ENCODE measurements at places on chromosomes 5 and 9.
A peak's percentile ranks its signal among the peaks of the same experiment; 100 is the strongest.

DNA sequence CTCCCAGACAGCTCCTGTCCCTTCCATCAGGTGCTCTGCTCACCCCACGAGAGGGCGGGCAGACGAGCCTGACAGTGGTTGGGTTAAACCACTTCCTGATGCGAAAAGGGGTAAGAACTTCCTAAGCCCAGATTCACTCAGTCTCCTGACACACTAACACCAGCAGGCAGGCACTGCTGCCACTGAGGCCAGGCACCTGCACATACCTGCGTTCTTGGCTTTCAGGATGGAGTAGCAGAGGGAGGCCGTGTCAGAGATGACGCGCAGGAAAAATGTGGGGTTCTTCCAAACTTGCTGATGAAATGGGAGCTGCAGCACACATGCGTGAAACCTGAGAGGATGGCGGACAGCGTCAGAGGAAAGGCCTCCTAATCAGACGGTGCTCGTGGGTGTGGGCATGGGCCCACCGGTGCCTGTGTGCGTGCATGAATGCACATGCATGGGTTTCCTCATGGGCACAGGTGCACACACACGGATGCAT, 29.9 kb downstream of the SLC6A18 start:
- DNase-seq, result no peak

DNA sequence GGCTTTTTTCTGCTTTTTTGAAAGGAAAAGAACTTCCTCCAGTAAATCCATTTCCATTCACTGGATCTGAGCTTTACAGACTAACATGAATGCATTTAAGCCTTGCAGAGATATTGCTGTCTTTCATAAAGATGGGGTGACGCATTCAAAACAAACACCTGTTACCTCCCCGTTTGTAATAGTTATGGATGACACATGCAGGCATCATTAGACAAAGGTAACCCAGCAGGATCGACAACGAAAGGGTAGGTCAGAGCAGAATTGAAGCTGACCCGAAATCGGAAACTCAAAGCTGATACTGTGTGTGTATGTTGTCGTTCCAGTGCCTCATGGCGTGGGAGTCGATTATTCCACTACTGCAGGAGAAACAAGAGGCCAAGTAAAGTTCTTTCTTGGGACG, 22.2 kb downstream of the SLC46A2 start:
- DNase-seq, result no peak

DNA sequence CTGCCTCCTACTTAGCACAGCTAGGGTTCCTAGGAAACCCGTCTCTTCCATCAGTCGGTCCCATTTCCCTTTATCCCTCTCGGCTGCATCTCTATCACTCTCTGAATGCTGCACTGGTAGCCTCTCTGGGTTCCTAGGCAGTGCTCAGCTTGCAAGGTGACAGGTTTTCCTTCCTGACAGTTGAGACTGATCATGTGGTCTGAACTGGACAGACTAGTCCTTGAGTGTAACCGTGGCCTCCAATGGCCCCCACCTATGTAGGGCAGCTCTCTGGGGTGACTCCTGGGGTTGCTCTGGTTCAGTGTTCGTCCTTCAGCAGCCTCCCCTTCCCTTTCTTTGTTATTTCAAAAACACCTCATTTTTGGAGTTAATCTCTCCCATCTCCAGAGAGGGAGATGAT, 3.8 kb downstream of the TMEM8B start:
- DNase-seq, result no peak

GRCh38 chr9:89496645-89497256, 1.2 kb downstream of the SEMA4D start:
- no peak for DNase-seq

DNA sequence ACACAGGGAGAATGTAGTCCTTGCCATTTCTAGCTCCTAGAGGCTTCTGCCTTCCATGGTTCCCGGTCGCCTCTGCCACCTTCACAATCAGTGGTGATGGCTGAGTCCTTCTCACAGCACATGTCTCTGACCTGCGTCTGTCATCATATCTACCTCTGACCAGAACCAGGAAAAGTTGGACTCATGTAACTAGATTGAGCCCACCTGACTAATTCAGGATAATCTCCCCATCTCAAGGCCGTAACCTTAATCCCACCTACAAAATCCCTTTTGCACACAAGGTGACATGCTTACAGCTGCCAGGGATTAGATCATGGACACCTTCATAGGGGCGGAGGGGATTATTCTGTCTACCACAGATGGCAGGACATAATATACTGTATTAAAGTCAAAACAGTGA, 375.6 kb downstream of the ICE1 start:
- no peak for DNase-seq

DNA sequence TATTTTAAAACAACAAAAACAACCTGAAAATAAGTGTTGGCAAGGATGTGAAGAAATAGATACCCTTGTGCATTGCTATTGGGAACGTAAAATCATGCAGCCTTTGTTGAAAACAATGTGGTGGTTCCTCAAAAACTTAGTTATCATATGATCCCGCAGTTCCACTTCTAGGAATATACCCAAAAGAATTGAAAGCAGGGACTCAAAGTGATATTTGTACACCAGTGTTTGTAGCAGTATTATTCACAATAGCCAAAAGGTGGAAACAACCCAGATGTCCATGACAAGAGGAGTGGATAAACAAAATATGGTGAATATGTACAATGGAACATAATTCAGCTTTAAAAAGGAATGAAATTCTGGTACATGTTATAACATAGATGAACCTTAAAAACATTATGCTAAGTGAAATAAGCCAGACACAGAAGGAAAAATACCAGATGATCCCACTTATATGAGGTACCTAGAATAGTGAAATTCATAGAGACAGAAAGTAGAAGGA, 29.0 kb downstream of the IRF1 start:
- no peak for DNase-seq

DNA sequence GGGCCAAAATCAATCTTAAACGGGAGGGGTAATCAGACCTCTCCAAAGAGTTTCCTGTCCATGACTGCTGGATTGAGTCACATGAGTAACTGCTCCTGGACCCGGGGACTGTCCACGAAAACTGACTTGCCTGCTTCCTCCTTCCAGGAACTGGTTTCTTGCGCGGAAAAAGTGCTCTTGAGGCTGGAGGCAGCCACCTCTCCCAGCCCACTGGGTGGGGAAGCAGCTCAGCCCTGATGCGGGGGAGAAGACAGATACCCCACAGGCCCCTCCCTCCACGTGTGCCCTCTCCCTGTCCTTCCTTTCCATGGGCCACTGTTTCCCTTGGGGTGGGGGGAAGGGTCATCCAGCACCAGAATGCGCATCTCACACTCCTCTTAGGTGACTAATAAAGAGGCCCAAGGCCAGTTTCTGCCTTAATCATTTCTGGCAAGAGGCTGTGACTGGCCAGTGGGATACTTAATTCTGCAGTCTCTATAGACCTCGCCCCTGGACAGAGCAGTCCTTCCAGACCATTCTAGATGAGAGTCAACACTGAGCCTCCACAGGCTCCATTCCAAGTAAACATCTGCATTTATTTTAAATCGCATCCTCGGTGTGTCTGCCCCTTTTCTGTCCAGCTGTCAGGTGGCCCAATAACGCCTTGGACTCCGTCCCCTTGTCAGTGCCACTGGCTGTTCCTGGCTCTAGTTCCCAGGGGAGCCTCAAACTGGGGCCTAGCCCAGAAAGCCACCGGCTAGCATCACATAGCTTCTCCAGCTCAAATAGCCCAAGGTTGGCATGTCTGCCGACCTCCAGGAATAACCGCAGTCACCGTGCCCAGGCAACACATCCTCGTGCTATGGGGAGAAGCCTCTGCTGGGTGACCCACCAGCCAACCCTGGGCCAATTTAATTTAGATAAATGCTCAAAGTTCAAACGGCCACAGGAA, 12.0 kb downstream of the REXO4 start:
- no peak for DNase-seq

DNA sequence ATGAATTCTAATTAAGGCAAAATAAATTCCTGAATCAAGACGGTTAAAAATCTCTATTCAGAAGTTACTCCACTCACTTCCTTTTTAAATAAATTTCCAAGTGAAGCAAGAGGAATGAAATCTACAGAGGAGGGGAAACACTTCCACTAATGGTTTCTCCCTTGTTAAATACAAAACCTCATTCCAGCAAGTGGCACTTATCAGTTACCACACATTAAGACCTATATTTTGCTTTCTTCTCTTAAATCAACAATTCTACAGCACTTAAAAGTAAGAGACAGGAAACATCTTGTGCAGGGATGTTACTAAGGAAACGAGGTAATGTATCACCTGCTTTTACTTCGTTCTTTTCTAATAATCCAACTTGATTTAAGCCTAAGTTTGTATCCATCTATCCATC, 172.6 kb downstream of the RAPGEF6 start:
- DNase-seq, result no peak

- no peak for DNase-seq
These were observed 461.4 kb upstream of the ST8SIA4 start for GRCh38 chr5:101364469-101364868.

DNA sequence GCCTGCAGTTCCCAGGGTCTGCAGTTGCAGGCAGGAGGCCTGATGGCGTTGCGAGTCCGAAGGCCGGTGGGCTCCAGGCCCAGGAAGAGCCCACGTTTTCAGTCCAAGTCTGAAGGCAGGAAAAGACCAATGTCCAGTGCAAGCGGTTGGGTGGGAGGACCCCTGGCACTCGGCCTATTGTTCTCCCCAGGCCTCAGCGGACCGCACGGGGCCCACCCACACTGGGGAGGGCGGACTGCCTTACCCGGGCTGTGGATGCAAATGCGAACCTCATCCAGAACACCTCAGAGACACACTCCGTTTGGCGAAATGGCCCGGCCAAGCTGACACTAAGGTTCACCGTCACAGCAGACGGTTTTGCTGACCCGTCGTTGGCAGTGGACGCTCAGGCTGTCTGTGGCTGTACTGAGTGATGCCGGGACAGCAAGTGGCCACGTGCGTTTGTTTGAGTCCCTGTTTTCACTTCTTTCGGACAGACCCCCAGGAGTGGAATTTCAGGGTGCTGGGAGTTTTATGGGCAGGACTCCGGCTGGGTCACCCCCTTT, 10.2 kb upstream of the SEC16A start:
- no peak for DNase-seq

GRCh38 chr5:72503888-72504491, 3.2 kb downstream of the ZNF366 start:
- DNase-seq, result no peak

DNA sequence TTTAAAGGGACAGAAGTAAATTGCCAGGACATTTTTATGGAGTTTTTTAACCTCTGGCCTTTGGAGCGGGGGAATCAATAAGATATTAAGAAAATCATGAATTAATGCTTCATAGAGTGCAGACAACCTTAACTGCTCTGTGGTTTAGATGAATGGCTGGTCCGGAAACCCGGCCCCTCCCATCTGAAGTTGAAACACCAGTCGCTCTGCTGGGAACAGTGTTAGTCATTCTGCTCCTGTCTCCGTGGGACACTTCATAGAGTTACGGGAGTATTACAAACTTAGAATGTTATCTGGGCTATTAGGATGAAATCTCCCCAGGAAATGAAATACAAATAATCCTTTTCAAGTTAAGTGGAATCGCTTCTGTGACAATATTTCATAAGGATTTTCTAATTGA, 110.1 kb upstream of the IRX2 start:
- DNase-seq, result no peak

GRCh38 chr5:124743602-124744169, 2.8 kb downstream of the ZNF608 start:
- DNase-seq, result no peak

DNA sequence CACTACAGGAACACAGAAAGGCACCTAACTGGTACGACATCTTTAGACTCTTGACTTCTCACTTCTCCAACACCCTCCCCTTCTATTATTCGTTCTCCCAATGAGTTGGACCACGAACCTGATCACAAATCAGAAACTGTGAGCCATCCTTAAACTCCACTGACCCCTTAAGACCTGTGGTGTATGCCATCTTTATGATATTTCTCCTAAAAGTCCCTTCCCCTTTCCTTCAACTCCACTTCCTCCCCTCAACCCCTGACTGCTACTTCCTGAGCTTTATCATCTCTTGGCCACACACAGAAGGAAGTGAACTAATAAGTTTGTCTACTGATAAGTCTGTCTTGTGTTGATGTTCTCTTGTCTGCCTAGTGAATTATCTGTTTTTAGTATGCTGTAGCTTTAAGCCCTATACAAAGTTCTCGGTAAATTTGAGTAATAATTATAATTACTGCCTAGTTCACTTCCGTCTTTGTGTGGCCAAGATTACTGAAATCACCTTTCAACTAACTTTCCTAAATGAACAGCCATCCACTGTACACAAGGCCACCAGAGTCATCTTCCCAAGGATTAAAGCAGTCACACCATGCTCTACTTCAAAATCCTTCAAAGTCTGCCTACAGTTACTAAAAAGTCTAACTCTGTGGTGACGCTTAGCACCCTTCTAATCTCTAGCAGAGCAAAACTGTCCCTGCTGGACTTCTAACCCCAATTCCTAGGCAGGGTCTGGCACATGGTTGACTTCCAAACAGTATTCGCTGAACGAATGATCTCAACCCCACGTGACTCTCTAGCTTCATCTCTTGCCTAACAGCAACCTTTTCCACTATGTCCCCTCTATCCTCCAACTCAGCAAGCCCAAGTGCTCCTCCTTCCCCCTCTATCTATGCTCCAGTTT, 23.2 kb downstream of the ELOVL7 start:
- DNase-seq, result no peak

- peak; percentile 54 for DNase-seq
These were observed 36.1 kb downstream of the CAAP1 start for GRCh38 chr9:26856413-26857032.

- DNase-seq, result no peak
These were observed 101.4 kb downstream of the ARHGAP26 start for GRCh38 chr5:142871363-142872193.

DNA sequence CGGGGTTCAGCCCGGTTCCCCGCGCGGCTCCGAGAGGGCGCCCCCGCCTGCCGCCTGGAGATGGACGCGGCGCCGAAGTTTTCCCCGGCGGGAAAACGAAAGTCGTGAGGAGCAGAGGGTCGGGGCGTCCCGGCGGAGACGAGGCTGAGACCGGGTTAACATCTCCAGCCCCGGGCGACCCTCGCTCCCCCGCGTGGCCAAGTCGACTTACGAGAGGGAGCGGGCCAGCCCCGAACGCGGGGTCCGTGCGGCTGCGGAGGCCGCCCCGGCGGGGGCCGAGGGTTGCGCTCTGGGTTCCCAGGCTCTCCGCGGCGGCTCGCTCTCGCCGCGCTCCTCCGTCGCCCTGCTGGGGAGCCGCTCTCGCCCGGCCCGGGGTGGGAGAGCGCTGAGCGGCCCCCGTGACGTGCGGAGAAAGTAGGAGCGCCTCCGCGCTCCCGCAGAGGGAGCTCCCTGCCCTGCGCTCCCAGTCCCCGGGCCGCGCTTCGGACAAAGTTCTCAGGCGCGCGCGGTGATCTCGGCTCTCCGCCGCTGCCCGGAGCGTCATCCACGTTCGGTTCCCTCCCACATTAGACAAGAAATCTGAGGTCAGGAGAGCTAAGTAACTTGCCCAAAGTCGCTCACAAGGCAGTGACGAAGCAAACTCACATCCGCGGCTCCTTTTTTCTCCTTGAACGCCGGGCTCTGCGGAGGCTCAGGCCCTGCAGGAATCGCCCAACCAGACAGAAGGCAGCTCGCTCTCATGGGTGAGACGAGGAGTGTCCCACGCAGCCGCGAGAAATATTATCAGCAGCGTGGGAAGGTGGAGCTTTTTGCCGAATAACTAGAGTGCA, 1.2 kb upstream of the GCNT4 start:
- DNase-seq, result no peak

GRCh38 chr9:79268806-79269205, 303.0 kb upstream of the TLE4 start:
- no peak for DNase-seq
